ENCODE measurements at places on chromosomes 2 and 18.

DNA sequence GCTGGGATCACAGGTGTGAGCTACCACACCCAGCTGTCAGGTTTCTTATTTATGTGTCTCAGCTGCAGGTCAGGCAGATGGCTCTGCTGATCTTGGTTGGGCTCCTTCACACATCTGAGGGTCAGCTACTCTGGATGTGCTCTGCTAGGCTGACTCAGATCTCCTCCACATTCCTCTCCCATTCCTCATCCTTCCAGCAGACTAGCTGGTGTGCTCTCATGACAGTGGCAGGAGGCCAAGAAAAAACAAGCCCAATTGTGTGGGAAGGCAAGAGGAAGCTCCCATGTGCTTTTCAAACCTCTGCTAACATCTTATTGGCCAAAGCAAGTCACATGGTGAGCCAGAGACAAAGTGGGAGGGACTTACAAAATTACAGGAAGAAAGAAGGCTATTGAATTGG is 11.7 kb upstream of the MSH6 start:
- DNase-seq, result no peak

DNA sequence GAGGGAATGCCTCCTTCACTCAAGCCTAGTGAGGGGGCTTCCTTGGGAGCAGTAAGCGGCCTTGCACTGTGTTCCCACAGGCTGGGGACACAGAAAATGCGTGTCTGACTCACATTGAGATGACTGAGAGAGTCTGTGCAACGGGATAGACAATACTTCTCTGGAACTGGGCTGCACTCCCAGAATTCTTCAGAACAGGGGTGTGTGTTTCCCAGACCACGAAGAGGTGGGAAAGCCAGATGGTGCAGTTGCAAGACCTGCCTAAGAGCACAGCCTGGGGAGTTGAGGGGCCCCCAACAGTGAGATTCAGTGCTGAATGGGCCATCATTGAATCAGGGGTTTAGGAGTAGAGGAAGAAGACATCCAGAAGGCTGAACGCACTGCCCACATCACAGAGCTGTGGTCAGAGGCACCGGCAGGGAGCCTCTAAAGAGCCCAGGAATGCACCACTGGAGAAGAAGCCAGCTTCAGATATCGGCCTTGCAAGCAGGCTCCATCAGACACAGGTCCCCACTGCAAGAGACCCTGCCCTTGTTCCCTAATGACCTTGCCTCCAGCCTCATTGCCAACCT is 36.6 kb upstream of the MRPL19 start:
- DNase-seq, result no peak

GRCh38 chr2:73142937-73143336 is 30.2 kb upstream of the RAB11FIP5 start:
- DNase-seq, result peak; percentile 3

DNA sequence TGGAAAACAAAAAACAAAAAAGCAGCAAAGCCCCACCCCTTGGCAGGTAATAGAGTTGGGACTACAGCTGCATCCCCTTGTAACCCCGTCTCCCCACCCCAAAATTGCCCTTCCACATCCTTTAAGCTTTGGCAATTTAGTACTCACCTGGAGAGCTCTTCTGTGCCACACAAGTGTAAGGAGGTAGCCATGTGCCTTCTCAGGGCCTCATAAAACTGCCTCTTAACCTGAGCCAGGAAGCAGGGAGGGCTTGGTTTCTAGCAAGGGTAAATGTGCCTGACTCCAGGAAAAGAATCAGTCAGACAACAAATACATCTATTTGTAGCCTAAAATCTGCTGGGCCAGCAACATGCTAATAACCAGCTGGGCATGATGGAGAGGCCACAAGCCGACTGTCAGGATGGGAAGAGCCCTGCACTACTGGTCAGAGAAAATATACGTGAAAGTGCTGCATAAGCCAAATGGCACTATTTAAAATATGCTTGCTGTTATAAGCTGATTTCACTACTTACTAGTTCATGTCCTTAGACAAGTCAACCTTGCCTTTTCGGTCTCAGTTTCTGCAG is 46.3 kb downstream of the NOP58 start:
- no peak for DNase-seq

- DNase-seq, result no peak
These were observed 12.1 kb upstream of the GBX2 start for GRCh38 chr2:236180076-236180816.

GRCh38 chr2:123438675-123439074 is 586.4 kb upstream of the CNTNAP5 start:
- no peak for DNase-seq

GRCh38 chr2:230205034-230205433 is 14.8 kb downstream of the SP110 start:
- no peak for DNase-seq

DNA sequence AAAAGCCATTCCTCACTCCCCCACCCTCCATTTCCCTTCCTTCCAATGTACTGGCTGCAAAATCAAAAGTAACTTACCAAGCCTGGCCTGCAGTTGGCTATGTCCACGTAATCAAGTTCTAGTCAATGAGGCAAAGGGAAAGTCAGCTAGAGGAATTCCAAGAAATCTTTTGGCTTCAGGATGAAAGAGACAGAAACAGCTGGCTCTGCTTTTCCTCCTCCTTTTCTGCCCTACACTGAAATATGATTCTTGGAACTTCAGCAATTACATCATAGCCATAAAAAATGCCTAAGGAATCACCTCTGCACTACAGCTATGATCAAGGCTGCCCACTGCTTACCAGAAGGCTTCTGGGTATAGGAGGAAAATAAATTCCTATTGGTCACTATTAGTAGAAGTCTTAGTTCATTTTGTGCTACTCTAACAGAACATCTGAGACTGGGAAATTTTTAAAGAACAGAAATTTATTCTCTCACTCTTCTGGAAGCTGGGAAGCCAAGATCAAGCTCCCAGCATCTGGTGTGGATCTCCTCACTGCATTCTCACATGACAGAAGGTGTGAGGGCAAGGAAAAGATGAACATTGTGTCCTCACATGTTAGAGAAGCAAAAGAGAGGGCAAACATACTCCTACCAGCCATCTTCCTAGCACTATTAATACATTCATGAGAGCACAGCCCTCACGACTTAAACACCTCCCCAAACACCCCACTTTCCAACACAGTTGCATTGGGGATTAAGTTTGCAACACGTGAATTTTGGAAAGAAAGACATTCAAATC is 219.9 kb downstream of the TMX3 start:
- no peak for DNase-seq

Data from small intestine (tissue), 16 donors.